ENCODE measurements at places on chromosomes 5 and 9. TPM values are rescaled to one million over a fixed set of nuclear protein-coding genes. Genes with fewer than 3 reads are reported as not detected.

Gene SHB
- 8.7 TPM for total RNA-seq

DNA sequence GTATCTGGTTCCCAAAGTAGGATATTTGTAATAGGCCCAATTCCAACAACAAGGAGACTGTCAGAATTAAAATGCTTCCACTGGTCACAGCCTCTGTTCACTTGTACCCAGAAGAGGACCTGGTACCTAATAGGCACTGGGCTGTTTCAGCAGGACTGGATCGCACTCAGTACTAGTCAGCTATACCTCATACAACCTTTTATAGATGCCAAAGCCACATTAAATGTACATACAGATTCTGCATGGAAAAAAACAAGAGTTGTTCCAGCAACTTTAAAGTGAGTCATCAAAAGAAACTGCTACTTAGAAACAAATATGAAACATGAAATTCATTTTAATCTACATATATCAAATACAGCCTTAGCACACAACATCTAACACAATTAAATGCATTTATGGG lies 87.5 kb downstream of the GPR21 start:
- no peak for DNase-seq

DNA sequence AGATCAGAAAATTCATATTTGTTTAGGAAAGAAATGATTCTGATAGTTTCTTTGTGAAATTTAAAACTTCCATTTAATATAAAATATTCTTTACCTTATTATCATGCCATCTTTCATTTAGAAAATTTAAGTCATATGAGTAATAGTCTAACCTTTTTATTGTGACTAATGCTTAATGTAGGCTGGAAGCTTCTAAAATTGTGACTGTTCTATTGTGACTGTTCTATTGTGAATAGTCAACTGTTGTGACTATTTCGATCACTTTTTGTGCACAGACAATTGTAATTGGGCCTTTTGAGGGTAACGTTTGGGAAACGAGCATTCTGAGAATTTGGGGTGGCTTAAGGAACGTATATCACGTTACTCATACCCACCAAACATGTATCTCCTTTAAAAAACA lies 100.0 kb downstream of the PARP8 start:
- no peak for DNase-seq

Gene OR1J4
- not detected for total RNA-seq

DNA sequence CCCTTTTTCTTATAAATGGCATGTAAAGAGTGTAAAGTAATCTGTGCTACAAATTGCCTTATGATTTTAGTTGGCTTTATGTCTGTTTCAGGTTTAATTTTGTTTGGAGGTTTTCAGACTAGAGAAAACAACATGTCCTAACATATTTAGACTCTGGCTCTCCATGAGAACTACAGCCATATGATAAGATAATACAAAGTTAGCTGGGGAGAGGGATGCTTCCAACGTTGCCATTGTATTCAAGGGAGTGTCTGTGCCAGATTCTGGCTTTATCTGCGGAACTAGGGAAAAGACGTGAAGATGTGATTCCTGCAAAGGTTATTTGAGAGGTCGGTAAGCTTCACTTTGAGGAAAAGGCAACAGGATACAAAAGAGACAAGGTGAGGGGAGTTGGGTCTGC lies 140.0 kb upstream of the OTULINL start:
- no peak for DNase-seq

GRCh38 chr5:173716058-173716682 lies 99.7 kb upstream of the BOD1 start:
- DNase-seq, result no peak

DNA sequence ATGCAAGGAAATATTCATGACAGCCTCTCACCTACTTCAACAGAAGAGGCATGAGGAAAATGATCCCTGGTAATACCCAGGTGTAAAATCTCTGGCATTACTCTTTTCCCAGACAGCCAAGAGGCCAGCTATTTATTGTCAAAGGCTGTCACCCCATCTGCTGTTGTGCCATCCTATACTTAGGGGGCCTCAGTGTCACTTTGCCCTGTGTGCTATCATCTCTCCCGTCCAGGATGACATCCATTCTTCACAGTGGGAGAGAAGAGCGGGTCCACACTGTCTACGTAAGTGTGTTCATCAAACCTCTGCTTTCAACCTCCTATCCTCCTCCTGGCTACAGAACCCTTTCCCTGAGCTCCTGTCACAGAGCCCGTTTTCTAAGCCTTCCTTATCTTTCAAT lies 82.6 kb downstream of the MYO10 start:
- no peak for DNase-seq

Gene CCDC171
- total RNA-seq, result 2.1 TPM

Gene FOXD4L5
- 0.59 TPM for total RNA-seq

DNA sequence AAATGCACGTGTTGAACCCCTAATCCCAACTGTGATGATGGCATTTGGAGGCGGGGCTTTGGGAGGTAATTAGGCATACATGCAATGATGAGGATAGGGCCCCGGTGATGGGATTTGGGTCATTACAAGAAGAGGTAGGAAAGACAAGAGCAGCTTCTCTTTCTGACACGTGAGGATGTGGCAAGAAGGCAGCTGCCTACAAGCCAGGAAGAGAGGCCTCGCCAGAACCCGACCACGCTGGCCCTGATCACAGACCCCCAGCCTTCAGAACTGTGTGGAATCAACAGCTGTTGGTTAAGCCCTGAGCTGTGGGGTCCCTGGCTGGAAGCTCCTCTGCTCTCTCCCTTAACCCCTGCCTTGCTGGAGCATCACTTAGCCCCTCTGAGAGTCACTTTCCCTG lies 57.5 kb downstream of the COL23A1 start:
- no peak for DNase-seq

- no peak for DNase-seq
Measured at GRCh38 chr5:44089424-44090144, 299.6 kb downstream of the FGF10 start.

Gene IL3
- not detected for total RNA-seq
